ENCODE measurements at places on chromosomes 5 and 9.
A peak's percentile ranks its signal among the peaks of the same experiment; 100 is the strongest.

DNA sequence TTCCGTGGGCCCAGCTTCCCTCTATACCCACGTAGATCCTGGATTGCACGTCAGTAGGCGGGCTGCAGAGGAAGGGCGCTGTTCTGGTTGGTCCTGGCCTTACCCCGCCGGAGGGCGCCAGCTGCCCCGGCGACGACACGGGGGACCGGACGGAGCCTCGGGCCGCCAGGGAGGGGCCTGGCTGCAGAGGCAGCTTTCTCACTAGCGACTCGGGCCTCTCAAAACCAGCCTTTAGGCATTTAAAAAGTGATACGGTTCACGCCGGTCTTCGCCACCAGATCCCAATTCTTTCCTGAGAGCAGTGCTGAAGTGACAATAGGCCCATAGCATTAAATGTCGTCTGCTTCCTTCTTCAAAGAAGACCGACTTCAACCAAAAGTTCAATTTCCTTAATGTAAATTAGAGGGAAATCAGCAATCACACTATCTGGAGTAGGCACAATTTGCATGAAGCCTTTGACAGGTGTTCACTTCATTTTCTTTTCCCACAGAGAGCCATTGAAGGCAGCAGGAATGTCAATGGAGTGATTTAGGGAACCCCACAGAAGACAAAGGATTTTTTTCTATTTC is 17.6 kb upstream of the UBE2D2 start:
- peak; percentile 42 for DNase-seq

DNA sequence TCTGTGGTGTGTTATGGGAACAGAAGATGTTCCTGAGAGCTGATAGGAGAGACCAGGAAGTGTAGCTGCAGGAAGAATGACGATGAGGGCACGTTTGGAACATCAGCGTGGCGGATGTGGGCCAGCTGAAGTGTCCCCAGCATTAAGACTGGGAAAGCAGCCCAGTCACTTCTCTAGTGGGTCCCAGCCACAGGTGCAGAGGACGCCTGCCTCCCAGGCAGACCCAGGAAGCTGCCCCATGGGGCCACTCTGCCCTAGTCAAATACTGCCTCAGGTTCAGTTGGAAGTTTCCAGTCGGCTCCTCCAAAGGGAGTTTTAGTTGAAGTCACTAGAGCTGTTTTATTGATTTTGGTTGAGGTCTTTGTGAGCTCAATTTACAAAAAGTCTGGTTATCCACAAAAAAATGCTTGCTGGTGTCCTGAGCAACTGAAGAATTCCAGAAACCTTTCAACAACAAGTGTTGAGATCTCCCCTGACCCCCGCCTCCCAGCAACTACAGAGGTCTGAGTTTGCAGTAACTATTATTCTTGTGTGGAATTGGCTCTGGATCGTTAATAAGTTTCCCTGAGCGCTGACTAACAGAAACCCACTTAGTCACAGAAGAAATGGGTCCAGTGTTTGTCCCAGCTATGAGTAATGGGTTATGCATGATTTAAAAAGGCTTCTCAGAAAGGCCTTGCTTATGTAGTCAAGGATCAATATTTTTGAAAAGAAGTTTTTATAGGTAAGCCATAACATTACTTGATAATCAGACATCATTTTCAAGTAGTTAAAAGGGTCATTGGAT is 294.1 kb downstream of the FANCC start:
- DNase-seq: no peak

- no peak for DNase-seq
Measured at GRCh38 chr5:58751222-58751837, 168.5 kb downstream of the RAB3C start.

DNA sequence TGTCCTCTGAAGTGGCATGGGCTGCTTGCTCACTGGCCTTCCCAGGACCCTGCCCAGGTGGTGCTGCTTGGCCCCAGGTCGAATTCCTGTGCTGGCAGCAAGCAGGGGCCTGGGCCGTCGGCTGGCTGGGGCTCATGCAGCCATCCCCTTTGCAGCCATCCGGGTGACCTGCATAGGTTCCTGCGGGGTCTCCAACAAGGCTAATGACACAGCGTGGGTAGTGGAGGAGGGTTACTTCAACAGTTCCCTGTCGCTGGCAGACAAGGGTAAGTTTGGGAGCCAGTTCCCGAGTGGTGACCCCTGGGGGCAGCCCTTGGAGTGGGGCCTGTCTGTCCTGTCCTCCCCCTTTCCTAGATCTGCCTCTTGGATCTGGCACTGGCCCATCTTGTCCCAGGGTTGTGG is 6.1 kb upstream of the EHMT1 start:
- DNase-seq: no peak

DNA sequence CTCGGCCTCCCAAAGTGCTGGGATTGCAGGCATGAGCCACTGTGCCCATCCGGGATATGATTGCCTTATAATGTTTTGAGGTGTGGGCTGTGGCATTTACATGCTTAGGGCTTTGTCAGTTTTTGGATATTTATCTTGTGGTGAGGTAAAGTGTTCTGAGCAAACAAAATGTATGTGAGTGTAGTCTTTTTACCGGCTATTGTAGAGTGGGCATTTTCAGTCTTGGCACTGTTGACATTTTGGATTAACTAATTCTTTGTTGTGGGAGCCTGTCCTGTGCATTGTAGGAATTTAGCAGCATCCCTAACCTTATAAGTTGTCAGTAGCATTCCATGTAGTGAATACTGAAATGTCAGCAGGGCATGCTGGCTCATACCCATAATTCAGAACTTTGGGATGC is 21.6 kb downstream of the G3BP1 start:
- DNase-seq: no peak

GRCh38 chr5:71652349-71652748 is 65.2 kb downstream of the MCCC2 start:
- DNase-seq: no peak

- no peak for DNase-seq
Measured at GRCh38 chr5:33299621-33300208, 141.1 kb upstream of the TARS1 start.

- no peak for DNase-seq
Measured at GRCh38 chr9:76143834-76144233, 250.4 kb downstream of the RFK start.

DNA sequence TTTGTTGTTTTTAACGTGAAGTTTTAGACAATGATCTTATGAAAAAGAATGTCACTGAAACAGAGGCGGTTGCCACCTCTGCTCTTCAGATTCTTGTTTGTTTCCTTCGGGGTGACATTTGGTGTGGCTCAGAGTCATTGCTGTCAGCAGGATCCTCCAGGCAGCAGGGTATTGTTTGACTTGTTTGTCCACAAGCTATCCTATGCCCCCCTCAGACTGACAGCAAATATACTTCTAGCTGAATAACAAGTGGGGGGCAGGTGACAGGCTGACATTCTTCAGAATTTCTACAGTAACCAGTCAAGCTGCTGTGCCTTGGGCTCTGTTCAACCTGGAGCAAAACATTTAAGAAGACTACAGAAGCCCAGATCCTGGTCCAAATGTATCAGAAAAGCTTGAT is 383.3 kb downstream of the YTHDC2 start:
- no peak for DNase-seq

DNA sequence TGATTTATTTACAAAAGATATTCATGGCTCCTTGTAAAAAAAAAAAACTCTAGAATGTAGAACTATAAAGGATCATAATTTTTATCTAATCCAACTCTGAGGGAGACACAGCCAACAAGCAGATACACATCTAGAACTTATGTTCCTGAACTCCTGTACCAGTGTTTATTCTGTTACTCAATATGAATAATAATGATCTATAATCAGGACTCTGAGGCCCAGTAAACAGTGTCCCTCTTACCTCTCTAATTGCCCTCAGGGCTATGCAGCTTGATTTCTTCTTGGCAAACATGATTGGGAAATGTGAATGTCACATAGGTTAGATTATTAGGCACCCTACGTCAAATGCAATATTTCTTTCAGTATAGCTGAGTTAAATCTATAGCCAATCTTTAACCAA is 391.6 kb upstream of the RPS23 start:
- no peak for DNase-seq

- no peak for DNase-seq
Measured at GRCh38 chr5:66255714-66256113, 111.6 kb downstream of the SREK1 start.

DNA sequence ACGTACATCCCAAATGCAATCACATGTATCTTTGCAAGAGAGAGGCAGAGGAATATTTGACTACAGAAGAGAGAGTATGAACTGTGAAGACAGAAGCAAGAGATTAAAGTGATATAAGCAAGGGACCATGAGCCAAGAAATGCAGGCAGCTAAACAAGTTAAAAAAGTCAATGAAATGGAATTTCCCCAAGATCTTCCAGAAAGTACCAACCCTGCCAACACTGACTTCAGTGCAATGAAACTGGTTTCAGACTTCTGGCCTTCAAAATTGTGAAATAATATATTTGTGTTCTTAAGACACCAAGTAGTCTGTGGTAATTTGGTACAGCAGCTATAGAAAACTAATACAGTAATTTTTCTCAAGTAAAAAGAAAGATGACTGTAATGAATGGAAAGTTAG is 20.9 kb downstream of the FOXI1 start:
- DNase-seq: no peak

GRCh38 chr9:128497824-128498610 is 6.5 kb upstream of the GLE1 start:
- DNase-seq: no peak

GRCh38 chr9:33159777-33160127 is 7.4 kb downstream of the B4GALT1 start:
- DNase-seq: peak; percentile 56

GRCh38 chr5:90689064-90689463 is 130.5 kb downstream of the ADGRV1 start:
- DNase-seq: no peak

DNA sequence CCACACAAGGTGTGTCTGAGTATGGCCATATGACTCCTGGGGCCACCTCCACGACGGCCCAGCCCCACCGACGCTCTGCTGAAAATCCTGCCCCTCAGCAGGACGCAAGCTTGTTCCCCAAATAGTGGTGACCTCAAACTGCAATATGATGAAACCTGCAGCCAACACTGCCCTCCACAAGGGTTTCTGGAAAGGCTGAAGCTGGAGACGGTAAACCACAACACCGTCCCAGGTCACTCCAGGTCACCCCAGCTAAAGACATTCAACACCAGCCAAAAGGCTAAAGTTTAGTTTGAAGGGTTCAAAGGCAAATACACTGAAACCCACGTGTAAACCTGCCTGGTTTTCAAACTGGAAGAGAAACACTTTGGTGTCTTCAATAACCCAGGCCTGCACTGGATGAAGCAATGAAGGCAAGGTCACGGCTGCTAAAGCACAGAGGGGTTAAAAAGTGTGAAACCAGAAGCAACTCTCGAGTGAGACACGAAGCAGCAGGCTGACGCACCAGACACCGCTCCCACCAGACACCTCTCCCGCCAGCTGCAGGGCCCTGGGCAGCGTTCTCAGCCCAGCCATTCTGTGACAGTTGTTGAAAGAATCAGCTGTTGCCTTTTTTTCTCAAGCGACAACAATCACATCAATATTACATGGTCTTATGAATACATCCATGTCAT is 1.8 kb upstream of the LHX3 start:
- no peak for DNase-seq

- DNase-seq: no peak
Measured at GRCh38 chr5:31692561-31693221, 53.8 kb downstream of the PDZD2 start.

GRCh38 chr9:115237385-115237998 is 119.5 kb upstream of the TNC start:
- DNase-seq: no peak

GRCh38 chr9:19385786-19386501 is 5.9 kb upstream of the RPS6 start:
- no peak for DNase-seq

DNA sequence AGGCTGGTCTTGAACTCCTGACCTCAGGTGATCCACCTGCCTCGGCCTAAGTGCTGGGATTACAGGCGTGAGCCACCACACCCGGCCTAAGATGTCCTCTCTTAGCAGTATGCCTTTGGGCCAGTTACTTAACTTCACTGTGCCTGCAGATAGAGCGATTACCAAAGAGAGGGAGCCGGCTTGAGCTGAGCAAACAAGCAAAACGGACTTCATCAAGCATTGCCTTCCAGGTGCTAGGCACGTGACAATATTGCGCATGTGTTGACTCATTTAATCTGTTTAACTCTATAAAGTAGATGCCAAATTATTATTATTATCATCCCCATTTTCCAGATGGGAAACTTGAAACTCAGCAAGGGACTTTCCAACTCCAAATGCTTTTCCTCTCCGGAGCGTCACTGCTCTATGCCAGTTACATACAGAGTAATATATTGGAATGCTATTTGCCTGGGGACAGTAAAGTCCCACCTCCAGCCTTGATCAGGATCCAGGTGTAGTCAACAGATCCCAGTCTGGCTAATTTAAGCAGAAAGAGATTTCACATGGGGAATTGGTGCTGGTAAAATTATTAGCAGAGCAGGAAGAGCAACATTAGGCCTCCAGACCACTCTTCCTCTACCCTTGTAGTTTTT is 5.6 kb upstream of the C9orf152 start:
- DNase-seq: no peak

DNA sequence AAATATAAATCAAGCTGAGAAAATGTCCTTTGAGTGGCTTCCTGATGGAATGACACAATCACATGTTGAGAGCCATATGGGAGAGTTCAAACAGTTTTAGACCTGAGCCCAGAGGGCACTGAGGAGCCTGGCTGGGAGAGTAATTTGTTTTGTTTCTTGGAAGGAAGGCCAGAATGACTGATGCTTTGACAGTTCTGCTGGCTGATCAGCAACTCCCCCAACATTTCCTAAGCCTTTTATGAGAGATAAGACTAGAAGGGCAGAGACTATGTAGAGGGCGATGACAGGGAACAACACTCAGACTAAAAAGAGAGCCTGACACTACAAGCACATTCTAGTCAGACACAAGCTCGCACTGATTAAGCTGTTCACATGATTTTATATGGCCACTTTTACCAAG is 169.2 kb downstream of the COX7C start:
- DNase-seq: no peak

GRCh38 chr5:112594095-112594850 is 143.4 kb upstream of the APC start:
- no peak for DNase-seq

DNA sequence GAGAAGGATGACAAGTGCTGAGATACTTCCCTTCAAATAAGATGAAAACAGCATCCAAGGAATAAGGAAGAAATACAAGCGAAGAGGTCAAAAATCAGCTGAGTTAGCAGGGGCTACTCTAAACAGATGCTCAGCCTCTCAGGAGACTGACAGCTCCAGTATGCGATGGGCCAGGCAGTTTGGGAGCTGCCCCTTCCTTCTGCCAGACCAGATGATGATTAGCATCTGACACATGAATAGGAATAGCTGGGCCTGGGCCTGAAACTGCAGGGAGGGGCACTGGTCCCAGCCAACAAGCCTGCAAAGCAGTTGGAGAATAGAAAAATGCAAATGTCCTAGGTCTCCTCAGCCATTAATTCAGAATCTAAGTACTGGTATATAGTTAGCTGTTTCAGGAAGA is 13.1 kb upstream of the MAP3K1 start:
- DNase-seq: no peak

DNA sequence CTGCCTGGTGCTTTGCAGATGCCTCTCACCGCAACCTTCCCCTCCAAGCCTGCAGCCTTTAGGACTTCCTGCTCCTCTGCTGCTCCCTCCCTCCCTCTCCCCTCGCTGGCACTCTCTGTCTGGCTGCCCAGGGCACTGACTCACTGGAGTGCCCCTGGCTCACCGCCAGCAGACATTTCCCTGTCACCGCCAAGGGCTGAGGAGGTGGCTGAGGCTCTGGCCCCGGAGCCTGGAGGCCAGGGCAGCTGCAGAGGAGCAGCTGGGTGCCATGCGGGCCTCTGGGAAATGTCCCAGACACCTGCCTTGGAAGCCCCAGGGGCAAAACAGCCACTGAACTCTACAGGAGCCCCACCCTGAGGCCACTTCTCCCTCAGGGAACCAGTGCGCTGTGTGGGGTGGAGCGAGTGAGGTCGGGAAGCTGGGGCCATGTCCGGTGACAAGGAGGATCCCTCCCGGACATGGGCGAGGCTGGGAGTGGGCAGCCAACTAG is 53.4 kb downstream of the TENT4A start:
- DNase-seq: peak; percentile 55

All from stimulated activated CD4-positive, alpha-beta T cell treated with anti-CD3 and anti-CD28 coated beads, Interleukin-4, amount 100 ng/mL, for 1 hour (primary cell).